ENCODE measurements at places on chromosomes 3 and 15. TPM values are rescaled to one million over a fixed set of nuclear protein-coding genes. Genes with fewer than 3 reads are reported as not detected.

GRCh38 chr3:194826594-194826993 is 140.9 kb downstream of the FAM43A start:
- DNase-seq, result no peak

GRCh38 chr3:30511524-30512251 is 94.7 kb upstream of the TGFBR2 start:
- DNase-seq, result no peak

DNA sequence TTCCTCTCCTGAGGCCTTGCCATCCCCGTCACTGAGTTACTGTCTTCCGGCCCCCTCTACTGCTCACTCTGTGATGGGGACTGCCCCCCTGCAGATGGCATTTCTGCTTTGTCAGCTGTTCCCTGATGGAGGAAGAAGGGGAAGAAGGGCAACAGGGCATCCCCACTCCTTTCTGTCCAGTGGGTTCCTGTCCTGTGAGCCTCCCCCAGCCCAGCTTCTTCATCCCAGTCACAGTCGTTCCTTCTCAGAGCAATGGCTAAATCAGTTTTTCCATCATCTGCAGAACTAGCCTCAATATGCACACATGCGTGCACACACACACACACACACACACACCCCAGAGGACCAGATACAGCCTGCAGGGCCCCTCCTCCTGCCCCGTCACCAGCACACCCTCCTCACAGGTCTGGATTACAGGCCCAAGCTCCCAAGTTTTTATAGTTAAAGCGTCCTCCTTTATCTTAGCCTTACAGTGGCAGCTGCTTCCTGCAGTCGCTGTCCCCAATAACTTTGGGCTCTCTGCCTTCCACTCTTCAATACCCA is 21.4 kb downstream of the ALDH1L1 start:
- DNase-seq, result no peak

- no peak for DNase-seq
Observed at GRCh38 chr3:146180376-146180775, 19.4 kb upstream of the PLOD2 start.

DNA sequence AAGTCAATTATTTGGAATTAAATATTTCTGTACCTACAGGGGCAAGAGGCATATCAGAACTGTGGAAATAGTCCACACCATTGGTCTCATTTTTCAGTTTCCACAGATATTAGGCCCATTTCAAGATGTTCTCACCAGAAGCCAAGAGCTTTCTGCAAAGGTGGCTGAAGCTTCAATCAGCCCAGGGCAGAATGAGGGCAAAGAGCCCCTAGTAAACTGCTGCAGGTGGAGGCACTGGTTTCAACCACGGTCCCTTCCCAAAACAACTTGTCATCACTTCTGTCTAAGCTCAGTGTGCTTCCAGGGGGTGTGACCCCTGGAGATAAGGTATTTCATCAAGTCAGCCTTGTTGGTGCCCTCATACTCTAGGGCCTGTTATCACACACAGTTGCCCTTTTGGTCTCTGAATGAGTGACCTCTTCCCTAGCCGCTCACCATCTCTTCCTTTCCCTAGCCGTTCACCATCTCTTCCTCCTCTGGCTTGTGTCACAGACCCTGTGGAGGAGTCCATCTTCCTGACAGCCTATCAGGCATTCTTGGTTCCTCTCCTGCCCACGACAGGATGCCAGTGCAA is 21.2 kb downstream of the IL17RD start:
- no peak for DNase-seq

- DNase-seq, result no peak
Observed at GRCh38 chr15:97959724-97960363, 659 bp upstream of the ARRDC4 start.

DNA sequence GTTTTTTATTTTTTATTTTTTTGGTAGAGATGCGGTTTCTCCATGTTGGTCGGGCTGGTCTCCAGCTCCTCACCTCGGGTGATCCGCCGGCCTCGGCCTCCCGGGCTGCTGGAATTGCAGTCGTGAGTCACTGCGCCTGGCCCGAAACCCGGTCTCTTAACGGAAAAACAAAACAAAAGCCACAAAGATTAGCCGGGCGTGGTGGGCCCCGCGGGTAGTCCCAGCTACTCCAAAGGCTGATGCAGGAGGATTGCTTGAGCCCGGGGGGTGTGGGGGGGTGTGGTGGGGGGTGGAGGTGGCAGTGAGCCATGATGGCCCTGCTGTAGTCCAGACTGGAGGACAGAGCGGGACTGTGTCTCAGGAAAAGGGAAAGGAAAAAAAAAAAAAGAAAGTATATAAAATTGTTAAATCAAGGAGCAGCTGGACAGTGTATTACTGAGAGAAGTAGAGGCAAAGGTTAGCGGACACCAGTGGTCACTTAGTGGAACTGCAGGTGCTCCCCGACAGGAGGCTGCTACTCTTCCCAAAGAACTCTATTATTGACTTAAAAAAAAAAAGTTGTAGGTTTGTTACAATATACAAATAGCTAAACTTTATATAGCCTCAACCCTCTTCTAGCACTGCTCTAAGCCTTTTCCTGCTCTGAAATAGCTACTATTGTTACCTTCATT is 30.3 kb upstream of the TUBGCP5 start:
- no peak for DNase-seq

- DNase-seq, result no peak
Observed at GRCh38 chr3:152331018-152331541, 62.4 kb downstream of the MBNL1 start.

DNA sequence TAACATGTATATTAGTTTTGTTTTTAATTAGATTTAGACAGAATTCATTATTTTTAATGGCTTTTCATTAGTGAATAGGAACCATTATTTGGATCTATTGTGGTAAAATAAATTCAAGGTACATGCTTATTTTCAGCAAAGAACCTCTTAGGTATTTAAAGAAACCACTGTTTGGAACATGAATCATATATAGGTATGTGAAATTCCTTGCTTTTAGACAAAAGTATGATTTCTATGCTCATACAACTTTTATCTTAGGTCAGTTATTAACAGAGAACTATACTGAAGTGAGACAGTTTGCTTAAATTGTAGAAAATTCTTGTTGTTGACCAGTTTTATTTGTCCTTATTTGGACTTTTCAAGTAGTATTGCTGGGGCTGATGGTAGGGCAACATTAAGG is 389.9 kb downstream of the FEZF2 start:
- no peak for DNase-seq

DNA sequence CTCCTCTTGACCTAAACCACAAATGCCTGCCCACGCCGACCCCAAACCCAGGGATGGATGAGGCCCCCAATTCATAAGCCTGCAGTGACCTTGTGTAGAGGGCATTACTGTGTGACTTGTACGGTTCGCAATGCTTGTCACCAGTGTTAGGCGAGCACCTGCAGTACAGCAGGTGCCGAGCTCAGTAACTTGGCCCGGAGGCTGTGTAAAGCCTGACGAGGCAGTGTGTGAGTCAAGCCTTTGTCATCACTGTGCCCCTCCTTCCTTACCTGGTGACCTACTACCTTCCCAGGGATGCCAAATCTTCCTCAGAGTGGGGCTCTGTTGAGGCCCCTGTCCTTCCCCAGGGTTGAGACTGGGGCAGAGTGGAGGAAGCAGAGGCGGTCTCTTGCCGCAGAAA is 37.2 kb upstream of the TMEM115 start:
- peak; percentile 66 for DNase-seq

GRCh38 chr3:161035711-161036110 is 69.4 kb downstream of the B3GALNT1 start:
- DNase-seq, result no peak

DNA sequence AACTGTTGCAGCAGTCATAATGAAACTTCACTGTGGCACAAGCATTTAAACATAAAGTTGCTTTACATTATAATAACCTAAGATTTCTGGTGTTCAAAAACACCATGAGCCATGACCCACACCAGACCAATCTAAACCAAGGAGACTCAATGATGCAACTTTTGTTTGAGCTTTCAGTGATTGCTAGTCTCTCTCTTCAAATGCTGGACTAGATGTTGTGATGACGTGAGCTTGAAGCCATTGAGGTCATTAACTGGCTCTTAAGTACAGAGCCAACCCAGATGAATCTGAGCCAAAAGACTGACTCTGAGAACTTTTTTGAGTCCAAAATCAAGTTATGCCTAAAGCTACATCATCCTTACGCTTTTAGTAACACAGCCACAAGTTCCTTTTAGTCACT is 36.5 kb downstream of the ATR start:
- DNase-seq, result no peak

The ZBBX gene
- total RNA-seq, result 0.52 TPM

The CLSTN2 gene
- total RNA-seq, result 9.7 TPM

The DUOXA2 gene
- total RNA-seq, result 3.9 TPM

The XYLB gene
- 19.3 TPM for total RNA-seq

The SLC12A1 gene
- not detected for total RNA-seq

The TTLL13 gene
- total RNA-seq, result 0.36 TPM

The SERINC4 gene
- 0.34 TPM for total RNA-seq

All from ureter (tissue), 1 donor.